ENCODE measurements at places on chromosomes 3 and 15.

- DNase-seq = no peak
Observed at GRCh38 chr15:70254311-70254869, 156.7 kb upstream of the TLE3 start.

DNA sequence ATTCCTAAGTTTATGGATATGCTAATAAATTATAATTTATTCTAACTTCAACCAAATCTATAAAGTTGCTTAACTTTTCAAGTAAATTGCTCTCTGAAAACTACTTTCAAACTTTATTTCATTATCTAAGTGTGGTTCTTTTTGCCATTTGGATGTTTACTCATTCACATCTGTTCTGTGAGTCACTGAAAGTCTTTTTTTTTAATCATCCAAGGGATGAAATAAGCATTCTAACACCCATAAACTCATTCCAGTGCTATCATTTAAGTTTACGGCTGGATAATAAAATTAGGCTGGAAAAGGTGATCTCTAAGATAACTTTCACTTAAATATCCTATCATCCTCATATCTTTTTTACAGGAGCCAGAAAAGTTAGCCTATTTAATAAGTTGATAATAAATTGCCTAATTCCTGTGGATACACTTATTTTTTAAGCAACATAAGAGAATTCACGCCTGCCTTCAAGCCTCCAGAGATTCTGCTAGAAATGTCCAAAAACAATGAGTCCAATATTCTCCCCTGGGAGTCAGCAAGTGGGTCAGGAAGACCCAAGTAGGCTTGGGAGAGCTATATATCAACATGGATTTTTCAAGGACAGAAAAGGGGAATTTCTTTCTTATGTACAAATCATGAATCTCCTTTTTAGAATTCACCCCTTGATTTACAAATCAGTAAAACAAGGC is 25.8 kb downstream of the SCG3 start:
- no peak for DNase-seq

- DNase-seq = no peak
Observed at GRCh38 chr15:44798826-44799225, 62.5 kb downstream of the TRIM69 start.

DNA sequence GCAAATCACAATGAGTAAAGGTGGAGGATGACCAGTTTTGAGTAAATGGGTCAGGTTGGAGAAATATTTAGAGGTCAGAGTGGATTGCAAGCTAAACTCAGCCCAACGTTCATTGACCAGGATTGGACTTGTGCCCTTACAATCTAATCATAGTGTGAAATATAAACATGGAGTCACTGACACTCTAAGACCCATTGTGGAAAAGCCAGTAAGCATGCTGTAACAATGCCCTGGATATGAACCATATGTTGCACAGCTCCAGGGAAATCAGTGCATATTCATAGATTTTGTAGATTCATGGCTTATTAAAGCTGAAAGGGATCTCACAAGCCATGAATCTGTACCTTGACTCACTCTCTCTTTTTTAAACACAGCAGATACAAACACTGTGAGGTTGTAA is 660.2 kb upstream of the LMCD1 start:
- no peak for DNase-seq

GRCh38 chr3:117553461-117553860 is 843.9 kb downstream of the TUSC7 start:
- no peak for DNase-seq

GRCh38 chr3:78977073-78977472 is 790.7 kb downstream of the ROBO1 start:
- no peak for DNase-seq

GRCh38 chr15:49751191-49751590 is 130.3 kb downstream of the DTWD1 start:
- DNase-seq = no peak

- no peak for DNase-seq
Observed at GRCh38 chr3:146100180-146100579, 60.8 kb downstream of the PLOD2 start.

- DNase-seq = no peak
Observed at GRCh38 chr15:64774629-64775493, 528 bp downstream of the RBPMS2 start.

DNA sequence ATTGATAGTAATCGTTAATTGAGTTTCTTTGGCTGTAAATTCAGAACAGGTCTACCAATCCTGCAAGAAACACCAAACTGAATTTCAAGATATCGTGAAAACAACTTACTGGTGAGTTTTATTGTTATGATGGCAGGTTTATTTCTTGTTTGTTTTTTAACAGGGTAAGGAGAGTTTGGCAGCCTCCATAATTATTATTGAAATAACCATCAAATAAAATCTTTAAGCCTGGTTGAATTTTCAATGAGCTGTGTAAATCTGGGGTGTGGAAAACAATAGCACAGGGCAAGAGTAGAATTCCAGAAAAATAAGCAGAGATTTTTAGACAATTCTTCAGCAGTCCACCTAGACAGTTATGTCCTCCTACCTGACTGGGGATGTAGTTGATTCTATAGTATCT is 196.5 kb downstream of the MECOM start:
- no peak for DNase-seq

DNA sequence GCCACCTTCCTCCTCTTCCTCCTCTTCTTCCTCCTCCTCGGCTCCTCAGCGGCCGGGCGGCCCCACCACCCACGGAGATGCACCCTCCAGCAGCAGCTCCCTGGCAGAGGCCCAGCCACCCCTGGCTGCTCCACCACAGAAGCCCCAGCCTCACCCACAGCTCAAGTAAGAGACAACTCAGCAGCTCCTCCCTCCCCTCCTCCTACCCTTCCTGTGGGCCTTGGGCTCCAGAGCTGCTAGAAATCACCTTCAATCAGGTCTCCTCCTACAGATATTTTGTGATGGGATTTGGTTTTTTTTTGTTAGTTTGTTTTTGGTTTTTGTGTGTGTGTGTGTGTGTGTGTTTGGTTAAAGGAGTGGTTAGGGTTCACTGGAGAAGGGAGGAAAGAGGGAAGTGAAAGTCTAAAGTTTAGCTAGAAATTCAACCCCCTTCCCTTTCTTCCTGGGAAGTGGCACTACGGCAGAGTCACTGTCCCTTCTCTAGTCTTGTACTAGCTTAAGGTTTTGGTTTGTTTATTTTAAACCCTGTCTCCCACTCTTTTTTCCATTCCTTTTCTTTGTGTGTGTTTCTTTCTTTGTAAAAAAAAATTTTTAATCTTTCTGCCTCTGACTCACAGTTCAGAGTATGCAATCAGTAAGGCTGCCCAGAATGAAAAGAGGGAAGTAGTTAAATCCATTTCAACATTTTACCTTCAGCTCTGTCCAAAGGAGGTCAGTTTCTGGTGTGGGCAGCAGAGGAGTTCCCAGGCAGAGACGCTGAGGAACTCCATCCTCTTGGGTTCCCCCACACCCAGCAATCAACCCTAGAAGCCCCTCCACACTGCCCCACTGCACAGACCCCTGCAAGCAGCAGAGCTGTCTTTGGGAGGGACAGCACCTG is 29.0 kb upstream of the TIMP4 start:
- no peak for DNase-seq

DNA sequence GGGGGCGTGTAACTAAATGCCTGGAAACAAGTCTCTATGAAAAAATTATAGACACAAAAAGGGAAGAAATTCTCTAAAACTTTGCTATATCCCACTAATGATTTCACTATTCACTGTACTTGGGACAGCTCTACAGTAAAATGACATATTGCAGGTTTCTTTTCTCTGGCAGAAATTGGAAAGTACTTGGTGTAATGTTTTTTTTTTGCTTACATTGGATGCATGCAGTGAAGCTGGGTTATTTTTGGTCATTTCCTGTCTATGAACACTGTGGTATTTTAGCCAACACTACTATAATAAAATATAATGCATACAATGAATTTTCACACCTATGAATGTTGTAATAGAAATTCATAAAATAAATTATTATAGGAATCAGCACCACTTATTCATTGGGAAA is 109.7 kb downstream of the LRRC49 start:
- DNase-seq = no peak

DNA sequence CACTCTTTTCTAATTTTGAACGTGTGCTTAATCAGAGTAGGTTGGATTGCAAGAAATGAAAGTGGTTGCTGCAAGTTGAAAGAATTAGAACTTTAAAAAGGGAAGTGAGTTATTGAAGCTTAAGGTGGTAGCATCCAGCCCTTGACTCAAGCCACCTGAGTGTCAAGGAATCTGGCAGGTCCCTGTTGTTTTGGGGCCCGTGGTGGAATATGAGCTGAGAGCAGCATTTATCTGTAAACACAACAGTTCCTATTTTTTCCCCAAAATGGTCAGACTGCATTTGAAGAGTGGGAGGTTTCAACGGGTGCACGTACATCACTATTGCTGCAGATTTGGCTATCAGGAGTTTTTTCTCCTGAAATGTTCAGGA is 1.7 kb downstream of the ITPR1 start:
- no peak for DNase-seq

GRCh38 chr3:23836536-23837230 is 30.9 kb downstream of the UBE2E1 start:
- DNase-seq = no peak

DNA sequence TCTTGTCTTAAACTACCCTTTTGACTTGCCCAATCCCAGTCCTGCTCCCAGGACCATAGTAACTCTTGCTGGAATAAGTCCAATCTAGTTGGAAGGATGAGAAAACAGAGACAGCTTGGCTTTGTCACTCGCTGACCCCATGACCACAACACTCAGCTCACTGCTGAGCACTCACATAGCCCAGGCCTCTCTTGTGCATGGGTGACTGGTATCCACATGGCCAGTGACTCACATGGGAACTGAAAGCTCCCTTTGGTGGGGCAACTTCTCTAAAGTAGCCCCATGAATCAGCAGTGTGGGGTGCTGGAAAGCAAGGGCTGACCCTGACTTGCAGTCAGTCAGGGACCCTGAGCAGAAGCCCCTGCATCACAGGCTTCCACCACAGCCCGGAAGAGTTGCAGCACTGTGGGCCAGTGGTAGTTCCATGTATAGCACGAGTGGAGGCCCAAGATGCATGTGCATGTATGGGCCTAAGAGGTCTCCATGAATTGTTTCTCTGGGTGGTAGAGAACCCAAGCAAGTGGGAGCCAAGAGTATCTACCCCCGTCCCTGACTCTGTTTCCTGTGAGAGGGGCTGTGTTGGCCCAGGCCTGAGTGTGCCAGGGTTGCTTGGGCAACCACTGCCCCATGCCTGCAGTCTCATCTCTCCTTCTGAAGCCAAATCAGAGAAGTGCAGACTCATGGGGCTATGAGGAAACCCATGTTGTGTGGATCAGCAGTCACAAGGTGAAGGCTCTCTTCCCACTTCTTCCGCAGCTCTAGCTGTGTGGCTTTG is 62.1 kb upstream of the XCR1 start:
- no peak for DNase-seq

GRCh38 chr3:16693820-16694219 is 88.6 kb upstream of the DAZL start:
- DNase-seq = no peak

DNA sequence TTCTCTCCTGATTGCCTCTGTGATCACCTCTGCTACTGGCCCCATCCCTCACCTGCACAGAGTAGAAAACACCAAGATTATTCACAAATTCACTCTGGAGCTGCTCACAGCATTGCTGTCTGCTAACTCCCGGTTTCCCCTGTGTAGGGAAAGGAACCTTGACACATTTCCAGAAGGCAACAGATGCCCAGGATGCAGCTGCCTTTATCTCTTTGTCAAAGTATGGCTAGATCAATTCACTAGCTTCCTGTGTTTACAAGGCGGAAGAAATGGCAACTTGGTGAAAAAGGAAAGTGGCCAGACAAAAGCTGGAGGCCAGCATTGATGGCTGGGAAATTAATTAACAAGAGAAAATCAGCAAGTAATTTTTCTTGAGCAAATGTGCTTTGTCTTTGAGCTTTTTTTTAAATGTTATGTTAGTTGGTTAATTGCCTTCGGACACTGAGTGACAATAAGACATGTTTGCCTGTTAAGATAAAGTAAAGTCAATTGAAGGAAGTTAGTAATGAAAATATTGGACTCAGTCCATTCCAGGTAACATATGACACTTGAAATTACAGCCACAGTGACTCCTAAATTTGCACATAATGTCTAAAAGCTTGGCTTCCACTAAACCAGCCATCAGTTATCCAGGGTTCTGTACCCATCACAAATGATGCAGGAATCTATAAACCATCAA is 394.6 kb upstream of the IL12A start:
- no peak for DNase-seq

GRCh38 chr3:14000556-14000955 is 120.7 kb upstream of the WNT7A start:
- DNase-seq = no peak

GRCh38 chr3:193851428-193851847 is 258.4 kb downstream of the OPA1 start:
- no peak for DNase-seq

GRCh38 chr15:77629070-77630030 is 3.4 kb downstream of the LINGO1 start:
- no peak for DNase-seq

DNA sequence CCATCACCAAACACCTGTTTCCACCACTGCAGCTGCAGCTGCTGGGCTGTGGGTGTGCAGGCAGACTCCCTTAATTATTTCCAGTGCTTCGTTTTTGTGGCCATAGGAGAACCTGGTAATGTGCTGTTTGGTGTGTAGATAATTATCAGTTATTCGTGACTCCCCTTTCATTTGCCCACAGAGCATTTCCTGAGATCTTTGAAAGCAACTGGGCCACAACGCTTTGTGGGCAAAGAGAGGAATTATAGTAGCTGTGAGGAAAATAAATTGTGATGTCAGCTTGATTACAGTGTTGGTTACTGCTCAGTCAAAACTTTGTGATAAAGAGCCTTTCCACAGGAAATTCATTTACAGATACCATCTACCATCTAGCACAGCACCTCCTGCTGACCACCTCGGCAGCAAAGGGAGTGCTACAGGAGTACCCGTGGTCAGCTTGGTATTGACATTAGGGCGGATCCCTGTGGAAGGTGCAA is 193.3 kb upstream of the SLCO3A1 start:
- DNase-seq = no peak

DNA sequence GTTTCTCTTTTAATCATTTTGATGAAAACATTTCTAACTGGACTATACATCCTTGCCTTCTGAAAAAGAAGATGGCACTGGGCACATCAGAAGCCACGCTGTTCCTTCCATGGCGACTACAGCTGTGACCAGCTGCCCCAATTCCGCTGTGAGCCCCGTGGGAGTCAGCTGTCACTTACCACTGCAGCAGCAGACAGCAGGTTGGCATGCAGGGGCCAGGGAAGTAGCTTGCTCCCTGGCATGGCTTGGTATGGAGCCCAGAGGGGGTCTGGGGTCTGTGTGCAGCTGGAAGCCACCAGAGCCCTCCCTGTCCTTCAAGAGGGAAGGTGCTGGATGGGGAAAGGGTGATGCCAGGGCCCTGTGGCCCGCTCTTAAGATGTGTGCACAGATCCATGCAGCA is 4.5 kb upstream of the ZXDC start:
- no peak for DNase-seq

- DNase-seq = no peak
Observed at GRCh38 chr3:196661400-196661799, 21.9 kb downstream of the NRROS start.

DNA sequence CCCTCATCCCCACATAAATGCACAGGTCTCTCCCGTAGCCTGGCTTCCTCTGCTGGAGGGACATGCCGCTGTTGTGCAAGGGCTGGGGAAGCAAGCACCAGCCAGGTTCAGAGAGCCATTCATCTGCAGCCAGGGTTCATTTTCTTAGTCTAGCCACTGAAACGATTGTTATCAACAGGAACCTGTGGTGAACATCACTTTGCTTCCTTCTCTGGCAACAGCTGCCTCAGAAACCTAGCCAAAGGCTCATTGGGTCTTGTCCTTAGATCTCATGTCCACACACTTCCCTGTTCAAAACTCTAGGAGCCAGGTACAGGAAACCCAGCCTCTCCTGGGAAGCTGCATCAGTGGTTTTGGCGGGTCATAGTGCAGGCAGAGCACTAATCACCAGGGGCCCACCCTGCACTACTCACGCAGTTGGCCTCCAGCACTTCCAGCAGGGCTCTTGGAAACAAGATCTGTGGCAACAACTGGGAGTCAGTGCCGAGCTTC is 47.0 kb downstream of the OXNAD1 start:
- no peak for DNase-seq
